CD4-positive, alpha-beta T cell treated with Interleukin-12 subunit alpha and Interleukin-12 subunit beta, for 1 hour (primary cell): ENCODE measurements at places on chromosomes 5 and 9.

DNA sequence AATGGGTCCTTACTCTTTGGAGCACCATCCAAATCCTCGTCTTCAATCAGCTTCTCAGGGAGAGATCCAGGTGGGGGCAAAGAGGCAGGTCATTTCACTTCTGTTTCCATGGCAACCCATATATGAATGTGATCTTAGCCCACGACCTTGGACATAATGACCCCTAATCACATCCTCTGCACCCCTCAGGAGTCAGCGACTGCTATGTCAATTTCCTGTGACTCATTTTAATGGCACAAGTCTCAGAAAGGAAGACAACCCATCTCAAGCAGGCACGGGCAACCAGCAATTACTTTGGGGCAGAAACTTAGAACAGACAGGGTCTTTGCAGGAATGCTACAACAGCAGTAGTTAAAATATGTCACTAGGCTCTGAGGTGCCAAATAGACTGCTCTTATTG is 591.2 kb downstream of the TLR4 start:
- no peak for DNase-seq

GRCh38 chr5:114146398-114146797 is 215.5 kb upstream of the KCNN2 start:
- DNase-seq, result no peak

DNA sequence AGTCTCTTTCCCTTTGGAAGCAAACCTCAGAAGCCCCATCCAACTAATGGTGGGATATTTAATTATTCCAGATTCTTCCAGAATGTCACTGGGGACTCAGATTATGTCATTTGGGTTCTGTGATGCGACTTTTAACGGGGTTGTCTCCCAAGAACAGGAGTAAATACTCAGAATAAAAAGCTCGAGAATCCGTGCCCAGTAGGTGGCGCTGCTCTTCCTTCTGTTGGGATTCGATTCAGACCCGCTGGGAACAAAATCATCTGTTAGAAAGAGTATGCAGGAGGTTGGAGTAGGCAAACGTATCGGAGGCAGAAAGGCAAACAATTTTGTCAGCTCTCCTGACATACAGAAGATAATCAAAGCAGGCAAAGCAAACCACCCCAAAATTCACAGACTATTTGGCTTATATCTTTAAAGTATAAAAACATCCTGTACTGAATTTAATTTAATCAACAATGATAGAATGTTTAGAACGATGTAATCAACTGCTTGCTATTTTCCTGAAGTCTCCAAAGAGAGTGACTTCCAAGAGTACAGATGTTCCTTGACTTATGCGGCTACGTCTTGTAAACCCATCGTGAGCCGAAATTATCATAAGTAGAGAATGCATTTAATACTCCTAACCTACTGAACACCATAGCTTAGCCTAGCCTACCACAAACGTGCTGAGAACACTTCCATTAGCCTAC is 169.8 kb upstream of the RAI14 start:
- peak; percentile 56 for DNase-seq

DNA sequence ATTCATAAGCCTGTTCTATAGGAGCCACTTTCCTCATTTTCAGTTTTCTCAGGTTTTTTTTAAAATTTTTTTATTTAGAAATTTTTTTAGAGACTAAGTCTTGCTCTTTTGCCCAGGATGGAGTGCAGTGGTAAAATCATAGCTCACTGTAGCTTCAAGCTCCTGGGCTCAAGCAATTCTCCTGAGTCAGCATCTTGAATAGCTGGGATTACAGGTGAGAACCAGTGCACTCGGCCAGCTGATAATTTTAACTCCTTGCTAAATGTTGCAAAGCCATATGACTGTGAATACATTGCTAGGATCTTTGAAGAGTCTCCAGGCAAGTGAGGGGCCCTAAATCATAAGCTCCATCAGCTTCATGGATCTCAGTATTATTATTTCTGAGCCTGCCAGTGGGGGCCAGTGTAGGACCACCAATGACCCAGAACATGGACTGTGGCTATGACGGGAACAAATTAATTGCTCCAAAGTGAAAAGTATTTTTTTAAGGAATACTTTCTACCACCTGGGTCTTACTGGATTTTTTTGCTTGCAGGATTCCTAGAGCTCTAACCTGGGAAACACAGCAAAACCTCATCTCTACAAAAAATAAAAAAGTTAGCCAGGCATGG is 5.7 kb upstream of the GAPVD1 start:
- DNase-seq, result no peak

DNA sequence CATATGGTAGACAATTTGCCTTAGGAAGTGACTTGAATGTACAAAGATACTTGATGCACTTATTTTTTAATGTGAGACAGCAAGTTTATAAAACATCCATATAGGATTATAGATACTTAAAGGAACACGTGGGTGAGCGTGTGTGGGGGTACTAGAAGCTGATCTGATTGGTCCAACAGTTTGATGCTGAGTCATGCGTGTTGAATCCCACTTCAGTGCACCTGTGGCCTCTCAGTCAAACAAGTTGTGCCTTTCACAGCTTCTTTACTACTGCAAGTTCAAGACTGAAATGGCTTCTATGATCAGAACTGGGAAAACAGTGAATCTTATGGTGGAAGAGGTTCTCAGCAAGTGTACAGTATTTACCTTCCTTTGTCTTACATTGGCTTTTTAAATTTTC is 98.9 kb downstream of the MAP1B start:
- no peak for DNase-seq

DNA sequence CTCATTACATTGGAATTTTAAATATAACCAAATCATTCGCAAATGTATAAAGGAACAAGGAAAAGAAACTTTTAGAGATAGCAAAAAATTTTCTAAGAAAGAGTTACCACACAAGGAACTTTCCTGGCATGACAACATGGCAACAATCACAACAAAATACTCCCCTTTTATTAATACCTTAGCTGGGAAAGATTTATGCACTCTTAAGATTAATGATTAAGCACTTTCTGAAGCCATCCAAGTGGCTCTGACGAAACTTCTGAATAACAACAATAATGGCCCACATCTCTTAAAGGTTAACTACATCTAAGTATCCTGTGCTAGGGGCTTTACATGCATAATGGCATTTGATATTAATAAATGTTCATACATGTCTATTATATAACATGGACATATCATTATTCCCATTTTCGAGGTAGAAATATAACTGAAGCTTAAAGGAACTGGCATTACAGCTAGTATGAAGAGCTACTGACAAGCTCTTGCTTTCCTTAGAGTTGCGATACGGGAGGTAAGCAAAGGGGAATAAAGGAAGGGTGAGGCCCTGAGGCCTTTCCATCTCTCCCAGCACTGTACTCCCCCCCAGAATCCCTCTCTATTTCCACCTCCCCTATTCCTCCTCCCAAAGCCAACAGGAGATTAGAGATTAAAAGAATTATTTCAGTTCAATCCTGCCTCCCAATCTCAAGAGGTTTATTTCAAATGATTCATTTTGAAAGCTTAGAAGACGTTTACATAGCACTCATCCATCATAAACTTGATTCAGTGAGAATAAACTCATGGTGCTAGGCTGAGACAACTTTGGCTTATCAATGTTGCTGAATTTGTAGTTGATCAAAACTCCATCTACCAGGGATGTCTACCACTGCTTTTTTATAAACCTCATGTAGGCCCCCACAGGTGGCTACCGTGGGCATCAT is 9.6 kb downstream of the MTMR12 start:
- no peak for DNase-seq

GRCh38 chr5:101160002-101160401 is 256.9 kb upstream of the ST8SIA4 start:
- no peak for DNase-seq
